ENCODE measurements at places on chromosomes 1 and 21.
A peak's percentile ranks its signal among the peaks of the same experiment; 100 is the strongest.

DNA sequence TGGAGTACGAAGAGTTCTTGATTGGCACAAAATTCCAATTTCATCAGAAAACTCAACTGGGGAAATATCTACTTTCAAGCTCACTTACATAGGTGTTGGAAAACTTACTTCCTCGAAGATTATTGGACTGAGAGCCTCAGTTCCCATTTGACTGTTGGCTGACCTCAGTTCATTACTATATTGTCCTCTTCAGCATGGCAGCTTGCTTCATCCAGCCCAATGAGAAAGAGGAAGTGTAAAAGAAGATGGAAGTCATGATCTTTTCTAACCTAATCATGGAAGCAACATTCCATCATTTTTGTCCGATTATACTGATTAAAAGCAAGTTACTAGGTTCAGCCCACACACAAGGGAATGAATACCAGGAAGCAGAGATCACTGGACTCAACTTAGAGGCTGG lies 49.4 kb downstream of the HSD3B1 start:
- DNase-seq, result no peak

GRCh38 chr1:207919523-207920170 lies 8.7 kb upstream of the CD34 start:
- DNase-seq, result no peak

DNA sequence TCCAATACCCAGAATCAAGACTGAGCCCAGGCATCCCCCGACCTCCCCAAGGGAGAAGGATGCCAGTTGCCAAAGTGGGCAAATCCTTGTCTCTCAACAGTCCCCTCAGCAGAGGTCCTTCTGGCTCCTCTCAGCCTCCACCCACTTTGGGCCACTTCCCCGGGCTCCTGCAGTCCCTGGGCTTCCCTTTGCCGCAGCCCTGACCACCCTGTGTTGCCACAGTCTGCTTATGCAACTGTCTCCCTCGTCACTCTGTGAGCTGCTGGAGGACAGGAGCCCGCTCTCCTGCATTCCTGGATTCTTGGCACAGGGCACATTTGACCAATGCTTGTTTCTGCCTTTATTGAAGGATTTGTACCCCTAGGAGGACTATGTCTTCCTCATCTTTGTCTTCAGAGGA lies 2.9 kb upstream of the LRP8 start:
- DNase-seq, result no peak

DNA sequence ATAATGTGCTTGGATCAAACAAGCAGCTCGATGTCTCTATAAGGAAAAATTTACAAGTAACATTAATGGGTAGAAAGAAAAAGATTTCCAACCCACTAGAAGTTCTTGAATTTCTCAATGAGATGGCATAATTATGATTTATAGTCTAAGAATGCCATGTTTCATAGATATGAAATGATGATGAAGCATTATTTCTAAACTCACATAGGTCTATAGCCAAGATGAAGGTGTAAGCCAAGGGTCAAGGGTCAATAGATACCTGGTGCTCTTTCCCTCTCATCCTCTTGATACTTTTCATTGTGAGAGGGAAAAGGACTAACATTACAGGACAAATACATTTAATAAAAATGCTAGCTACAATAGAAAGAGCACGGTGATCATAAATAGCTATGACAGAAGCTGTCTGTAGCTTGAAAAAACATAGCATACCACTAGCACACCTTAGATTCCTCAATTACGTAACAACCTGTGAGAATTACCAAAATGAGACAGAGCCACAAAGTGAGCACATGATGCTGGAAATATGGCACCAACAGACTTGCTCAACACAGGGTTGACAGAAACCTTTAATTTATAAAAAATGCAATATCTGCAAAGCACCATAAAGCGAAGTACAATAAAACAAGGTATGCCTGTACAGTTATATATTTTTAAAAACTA lies 26.3 kb upstream of the F13B start:
- no peak for DNase-seq

- no peak for DNase-seq
These were observed 1.5 kb downstream of the PTGFRN start for GRCh38 chr1:116911188-116911553.

GRCh38 chr1:21911205-21912001 lies 25.7 kb downstream of the HSPG2 start:
- no peak for DNase-seq

DNA sequence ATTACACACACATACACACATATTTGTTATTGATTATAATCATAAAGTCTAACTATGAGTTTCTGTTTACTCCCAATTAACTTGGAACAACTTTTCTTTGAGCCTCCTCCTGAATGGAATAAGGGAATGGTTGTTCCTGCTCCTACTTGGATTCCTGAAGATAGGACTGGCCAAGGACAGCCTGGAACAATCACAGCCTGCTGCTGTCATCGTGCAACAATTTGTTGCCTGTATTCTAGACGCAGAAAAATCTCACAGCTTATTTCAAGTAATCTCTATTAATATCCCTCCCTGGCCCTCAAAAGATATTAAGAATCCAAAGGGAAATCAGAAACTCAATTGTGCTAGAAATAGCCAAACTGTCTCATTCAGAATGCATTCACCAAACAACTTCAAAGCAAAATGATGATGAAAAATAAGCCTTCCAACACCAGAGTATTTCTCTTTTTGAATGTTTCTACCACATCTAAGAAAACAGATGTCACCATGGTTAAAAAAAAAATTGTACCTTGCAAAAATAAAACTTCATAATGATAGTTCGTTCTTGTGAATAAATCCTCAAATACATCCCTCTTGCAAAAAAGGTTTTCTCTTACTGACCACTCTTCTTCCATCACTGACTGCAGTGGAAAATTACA lies 30.9 kb downstream of the RCAN1 start:
- DNase-seq, result no peak

- DNase-seq, result no peak
These were observed 2.2 kb downstream of the S100A2 start for GRCh38 chr1:153563483-153563901.

GRCh38 chr1:234564035-234565029 lies 45.6 kb downstream of the IRF2BP2 start:
- DNase-seq, result no peak

GRCh38 chr1:82783044-82783443 lies 982.3 kb downstream of the ADGRL2 start:
- no peak for DNase-seq

GRCh38 chr1:51302270-51302669 lies 28.1 kb downstream of the TTC39A start:
- no peak for DNase-seq

GRCh38 chr1:23174426-23175110 lies 5.9 kb upstream of the LUZP1 start:
- DNase-seq, result no peak

DNA sequence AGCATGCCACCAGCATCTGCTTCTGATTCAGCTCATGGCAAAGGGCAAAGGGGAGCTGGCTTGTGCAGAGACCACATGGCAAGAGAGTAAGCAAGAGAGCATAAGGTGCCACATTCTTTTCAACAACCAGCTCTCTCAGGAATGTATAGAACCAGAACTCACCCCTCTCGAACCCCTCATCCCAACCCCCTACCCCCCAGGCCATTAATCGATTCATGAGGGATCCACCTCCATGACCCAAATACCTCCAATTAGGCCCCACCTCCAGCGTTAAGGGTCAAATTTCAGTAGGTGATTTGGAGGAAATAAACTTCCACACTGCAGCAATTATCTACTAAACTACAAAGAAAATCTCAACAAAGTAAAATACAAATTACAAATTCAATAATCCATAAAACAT lies 32.2 kb upstream of the LRRC7 start:
- DNase-seq, result no peak

GRCh38 chr1:43422995-43423671 lies 30.6 kb downstream of the HYI start:
- no peak for DNase-seq

DNA sequence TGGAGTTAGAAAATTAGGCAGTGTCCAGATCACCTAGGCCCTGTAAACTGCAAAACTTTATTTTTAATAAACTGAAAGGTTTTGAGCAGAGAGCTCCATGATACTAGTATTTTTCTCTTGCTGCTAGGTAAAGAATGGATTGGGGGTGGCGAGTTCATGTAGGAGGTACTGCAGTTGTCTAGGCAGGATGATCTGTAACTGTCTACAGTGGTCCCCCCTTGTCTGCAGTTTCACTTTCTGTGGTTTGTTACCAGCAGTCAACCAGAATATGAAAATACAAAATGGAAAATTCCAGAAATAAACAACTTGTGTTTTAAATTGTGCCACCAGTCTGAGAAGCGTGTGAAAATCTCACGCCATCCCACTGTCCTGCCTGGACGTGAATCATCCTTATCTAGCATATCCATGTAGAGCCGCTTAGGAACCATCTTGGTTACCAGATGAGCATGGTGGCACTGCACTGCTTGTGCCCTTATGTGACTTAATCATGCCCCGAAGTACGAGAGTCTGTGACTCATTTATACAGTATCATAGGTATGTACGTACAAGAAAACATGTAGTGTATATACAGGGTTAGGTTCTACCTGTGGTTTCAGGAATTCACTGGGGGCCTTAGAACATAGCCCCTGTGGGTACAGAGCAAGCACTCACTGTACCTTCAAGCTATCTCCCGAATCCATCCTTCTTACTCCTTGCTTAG lies 94.2 kb downstream of the AHCTF1 start:
- DNase-seq, result no peak

GRCh38 chr1:114627107-114627506 lies 42.7 kb downstream of the DENND2C start:
- DNase-seq, result no peak

- no peak for DNase-seq
These were observed 15.8 kb downstream of the TINAGL1 start for GRCh38 chr1:31592132-31592531.

DNA sequence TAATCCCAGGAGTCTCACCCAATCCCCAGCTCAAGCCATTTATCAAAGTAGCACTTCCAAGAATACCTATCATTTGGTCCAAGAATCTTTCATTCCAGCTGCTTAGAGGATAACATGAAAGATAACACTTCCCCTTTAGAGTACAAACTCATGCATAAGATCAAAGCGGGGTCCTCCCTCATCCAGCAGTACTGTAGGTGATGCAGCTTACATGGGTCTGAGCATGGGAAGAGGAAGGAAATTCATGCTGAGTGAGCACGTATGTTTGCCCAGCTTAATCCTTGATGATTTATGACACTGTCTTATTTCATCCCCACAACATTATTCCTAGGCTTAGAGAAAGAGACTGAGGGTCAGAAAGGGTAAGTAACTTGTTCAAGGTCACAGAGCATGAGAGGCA lies 167.1 kb upstream of the GJB5 start:
- no peak for DNase-seq

DNA sequence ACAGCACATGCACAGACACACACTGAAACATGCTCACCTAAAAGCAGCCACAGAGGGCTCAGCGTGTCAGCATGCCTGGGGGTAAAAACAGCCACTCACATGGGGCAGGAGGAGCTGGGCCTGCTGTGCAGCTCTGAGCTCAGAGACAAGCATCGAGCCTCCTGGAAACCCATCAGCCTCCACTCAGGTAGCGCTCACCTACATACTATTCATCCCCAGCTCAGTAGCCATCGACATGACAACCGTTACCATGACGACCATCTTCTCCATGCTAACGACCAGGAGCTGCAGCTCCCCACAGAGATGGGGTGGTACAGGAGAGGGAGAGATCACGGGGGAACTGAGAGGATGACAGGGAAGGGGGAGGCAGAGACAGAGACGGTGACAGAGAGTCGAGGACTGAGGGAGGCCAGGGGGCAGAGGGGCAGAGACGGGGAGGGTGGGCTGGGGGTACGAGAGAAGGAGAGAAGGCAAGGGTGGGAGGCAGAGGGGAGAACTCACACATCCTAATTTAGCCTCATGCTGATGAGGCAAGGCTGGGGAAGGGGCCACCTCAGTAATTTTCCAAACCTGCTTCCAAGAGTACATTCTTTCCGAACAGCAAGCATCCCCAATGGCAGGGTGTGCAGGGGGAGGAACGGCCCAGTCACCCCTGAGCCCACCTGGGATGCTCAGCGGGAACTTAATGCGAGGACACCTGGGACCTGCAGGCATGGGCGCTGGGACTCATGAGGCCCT lies 28.4 kb downstream of the SDC3 start:
- DNase-seq, result no peak

DNA sequence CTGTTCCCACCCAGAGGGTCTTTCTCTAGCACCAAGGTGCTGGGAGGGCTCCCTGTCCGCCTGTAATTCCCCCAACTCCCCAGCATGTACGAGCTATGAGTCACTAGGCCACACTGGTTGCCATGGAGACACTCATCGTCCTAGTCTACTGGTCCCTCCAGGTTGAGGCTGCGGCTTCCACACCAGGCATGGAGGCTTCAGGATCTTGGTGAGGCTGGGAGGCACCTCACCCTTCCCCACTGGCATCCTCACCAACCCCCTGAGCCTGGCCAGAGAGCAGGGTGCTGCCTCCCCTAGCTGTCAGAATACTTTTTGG lies 75.6 kb upstream of the KAZN start:
- DNase-seq, result no peak

- no peak for DNase-seq
These were observed 22.0 kb downstream of the CNST start for GRCh38 chr1:246588159-246588721.

GRCh38 chr21:42594616-42595282 lies 58.7 kb upstream of the PDE9A start:
- DNase-seq, result no peak

DNA sequence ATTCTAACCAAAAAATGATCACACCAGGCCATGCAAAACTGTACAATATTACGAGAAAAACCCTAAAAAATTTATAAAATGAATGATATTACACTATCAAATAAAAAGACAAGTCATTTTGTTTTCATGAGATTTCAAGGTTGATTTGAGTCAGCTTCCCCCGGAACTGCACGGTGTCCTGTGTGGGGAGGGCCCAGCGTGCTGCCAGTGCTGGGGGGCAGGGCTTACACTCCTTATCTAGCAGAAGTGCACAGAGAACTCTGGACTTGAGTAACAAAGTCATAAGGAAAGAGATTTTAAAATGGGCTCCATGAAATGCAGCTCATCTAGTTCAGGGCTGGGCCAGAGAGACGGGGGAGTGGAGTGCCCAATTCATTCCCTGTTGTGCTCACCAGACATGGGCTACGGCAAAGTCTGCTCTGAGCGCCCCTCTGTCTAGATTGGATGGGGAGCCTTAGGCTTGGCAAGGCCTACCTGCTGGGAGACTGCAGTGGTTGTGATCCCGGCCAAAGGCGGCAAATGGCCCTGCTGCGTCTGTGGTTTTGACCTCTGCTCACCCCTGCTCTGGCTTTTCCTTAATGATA lies 50.1 kb downstream of the COQ8A start:
- peak; percentile 44 for DNase-seq

DNA sequence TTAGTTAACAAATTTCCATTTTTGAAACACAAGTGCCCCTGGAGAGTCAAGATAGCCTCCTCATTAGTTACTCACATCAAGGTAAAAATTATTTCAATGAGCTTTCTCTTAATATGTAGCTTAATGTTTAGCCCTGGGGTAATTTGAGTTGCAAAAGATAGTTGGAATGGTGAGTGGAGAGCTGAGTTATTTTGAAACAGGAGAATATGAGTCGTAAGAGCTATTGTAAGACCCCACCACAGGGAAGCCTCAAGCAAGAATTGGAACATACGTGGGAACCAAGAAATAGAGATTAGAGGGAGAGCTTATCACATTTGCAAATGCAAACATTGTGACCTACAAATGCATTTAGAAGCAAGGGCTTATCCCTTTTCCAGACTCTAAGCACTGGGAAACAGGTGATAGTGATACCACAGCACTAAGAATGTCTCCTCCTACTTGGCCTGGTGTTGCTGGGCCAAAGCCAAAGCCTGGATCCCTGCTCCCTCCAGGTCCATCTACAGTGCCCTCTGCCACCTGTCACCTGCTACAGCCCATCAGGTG lies 635.1 kb downstream of the PTPRC start:
- no peak for DNase-seq

GRCh38 chr21:36113647-36114428 lies 21.0 kb upstream of the CBR3 start:
- DNase-seq, result no peak

- no peak for DNase-seq
These were observed 28.2 kb downstream of the CTNNBIP1 start for GRCh38 chr1:9881838-9882249.
